NCI-H2081 treated with DMSO at 0.1 percent for 48 hours (cell line): ENCODE measurements at places on chromosomes 6 and 20.

DNA sequence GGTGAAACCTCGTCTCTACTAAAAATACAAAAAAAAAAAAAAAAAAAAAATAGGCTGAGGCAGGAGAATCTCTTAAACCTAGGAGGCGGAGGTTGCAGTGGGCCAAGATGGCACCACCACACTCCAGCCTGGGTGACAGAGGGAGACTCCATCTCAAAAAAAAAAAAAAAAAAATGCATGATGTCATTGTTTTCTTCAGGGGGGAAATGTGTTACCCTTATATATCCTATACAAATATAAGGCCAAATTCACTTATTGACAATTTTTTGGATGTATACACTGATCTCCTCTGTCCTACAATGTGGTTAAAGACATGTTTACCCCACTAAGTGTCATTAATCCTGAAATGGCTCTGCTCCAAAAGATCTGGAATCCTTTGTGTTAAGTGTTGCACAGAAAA is 73.1 kb downstream of the TPBG start:
- DNase-seq, result no peak

DNA sequence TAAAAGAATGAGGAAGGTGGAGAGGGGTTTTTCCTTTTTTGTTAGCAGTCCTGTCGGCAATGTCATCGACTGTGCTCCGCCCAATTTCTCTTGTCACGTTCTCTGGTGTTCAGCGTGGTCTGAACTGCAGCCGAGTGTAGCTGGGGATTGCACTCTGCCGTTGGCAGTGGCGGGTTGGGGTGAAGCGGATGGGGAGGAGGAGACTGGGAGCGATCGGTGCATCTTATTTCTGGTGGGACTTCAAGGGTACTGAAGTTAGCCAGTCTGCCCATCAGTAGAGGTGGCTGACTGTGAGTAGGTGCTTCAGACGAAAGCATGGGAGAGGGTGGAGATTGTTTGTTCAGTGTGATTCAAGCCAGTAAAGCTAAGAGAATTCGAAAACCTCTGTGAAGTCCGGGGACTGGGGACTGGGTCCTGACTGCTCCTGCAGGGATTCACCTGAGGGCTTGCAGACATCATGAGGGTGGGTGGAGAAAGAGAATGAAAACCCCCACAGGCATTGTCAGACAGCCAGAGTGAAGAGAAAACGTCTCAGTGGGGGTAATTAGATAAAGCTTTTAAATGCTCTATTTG is 5.1 kb downstream of the RREB1 start:
- no peak for DNase-seq

DNA sequence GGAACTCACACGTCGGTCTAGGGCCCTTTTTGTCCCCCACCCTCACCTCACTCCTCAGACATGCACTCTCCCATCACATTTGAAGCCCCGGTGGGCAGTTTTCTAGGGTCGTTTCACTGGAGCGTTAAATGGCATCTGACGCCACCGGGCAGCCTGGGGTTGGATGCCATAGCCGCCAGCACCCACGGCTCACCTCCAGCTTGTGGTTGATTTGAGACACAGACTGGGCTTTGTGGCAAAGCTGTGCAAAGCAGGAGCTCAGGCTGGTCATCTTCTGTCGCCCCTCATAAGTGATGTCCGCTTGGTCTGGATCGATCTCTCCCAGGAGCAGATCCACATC is 530 bp downstream of the GOPC start:
- DNase-seq, result no peak

DNA sequence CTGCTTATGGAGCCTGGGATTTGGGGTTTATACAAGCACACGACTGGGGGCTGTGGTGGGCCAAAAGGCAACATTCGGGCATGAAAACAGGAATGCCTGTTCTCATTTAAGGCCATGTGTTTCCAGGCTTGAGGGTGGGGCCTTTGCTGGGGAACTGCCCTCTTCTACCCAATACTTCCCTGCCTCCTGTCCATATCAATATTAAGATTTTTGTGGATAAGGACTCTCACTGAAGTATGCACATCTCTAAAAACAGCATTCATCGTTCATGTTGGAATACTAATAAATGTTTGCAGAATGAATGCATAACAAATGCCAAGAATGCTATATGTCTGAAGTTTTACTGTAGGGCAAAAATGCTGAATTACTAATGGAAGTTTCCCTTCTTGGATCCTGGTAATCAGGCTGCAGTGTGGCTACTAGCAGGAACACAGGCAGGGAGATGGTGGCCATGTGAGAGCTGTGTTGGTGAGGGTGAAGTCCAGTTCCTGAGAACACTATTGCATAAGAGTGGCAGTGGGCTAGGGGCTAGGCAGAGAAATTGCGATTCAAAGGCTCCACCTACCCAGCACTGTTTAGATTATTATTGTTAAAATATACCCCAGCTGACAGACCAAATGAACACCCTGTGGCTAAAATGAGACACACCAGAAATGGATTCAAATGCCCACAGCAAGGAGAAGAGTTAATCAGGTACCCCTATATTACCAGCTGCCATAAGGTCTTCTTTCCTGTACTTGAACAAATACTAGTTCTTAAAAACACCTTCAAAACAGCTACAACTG is 644.3 kb downstream of the EPM2A start:
- DNase-seq, result no peak

DNA sequence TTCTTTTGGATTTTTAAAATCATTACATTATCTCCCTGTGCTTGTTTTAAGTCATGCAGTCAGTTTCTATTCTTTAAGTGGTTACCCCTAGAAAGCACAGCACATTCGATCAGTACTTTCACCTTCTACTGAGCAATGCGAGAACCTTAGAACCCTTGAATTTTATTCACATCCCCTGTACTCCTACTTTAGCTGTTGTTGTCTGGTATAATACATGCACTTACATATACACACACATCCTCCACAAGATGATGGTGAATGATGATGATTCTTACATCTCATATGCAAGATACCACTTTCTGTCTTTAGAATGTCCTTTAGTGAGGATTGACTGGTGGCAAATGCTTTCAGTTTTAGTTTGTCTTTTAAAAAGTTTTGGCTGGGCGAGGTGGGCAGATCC is 5.7 kb downstream of the CDC40 start:
- DNase-seq, result no peak

DNA sequence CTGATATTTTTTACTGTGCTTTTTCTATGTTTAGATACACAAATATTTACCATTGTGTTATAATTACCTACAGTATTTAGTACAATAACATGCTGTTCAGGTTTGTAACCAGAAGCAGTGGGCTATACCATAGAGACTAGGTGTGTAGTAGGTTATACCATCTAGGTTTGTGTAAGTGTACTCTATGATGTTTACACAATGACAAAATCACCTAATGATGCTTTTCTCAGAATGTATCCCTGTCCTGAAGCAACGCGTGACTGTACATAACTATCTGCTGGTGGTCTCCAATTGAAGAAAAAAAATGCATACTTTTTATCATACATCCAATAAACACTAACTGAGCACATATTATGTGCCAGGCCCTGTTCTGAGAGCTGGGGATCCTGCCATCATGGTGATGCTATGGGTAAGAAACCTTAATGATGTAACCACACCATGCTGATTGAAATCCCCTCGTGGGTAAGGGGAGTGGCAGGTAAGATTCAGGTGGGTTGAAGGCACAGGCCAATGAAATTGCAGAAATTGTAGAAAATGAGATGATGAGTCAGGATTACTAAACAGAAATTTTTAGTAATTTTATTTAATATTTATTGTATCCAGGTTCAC is 76.8 kb downstream of the FYN start:
- DNase-seq, result no peak

DNA sequence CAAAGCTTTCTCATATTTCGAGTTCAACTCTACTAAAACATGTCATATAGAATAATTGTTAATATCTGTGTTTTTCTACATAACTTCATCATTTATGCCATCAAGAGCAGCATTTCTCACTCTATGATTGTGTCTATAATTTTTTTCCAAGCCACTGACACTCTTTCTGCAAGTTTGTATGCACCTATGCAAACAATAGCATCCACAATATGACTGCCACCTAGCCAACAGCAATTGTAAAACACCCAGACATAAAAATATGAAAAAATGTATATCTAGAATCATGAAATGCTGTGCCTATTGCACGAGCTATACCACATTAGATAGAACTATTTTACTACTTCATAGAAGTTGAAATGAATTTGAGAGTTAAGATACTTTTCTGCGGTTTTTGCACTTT is 286.5 kb upstream of the MARCKS start:
- no peak for DNase-seq

DNA sequence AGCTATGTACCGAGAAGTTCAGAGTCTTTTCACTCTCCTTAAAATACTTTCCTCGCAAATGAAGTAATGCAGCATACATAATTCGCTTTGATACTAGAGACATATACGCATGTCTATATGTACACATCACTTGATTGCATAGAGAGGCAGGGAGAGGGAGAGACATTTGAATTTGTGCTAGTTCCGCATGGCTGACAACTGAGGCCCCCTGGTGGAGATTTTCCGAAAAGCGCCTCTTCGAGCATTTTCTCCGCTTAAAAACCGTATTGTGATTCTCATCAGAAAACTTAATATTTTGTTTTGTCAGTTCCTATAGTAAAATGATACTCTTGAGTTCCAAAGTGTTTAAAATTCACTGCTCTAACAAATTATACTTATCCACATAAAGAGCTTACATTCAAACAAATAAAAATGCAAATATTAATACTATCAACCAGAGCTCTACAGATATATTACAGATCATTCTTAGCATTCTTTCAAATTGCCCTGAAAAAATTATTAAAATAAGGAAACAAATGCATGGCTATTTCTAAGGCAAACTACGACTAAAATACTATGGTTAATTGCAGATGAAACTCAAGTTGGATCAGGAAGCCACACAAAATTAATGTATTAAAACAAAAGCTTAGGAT is 637 bp downstream of the MYLK4 start:
- DNase-seq, result no peak

GRCh38 chr20:6703656-6704055 is 63.8 kb upstream of the BMP2 start:
- DNase-seq, result no peak

DNA sequence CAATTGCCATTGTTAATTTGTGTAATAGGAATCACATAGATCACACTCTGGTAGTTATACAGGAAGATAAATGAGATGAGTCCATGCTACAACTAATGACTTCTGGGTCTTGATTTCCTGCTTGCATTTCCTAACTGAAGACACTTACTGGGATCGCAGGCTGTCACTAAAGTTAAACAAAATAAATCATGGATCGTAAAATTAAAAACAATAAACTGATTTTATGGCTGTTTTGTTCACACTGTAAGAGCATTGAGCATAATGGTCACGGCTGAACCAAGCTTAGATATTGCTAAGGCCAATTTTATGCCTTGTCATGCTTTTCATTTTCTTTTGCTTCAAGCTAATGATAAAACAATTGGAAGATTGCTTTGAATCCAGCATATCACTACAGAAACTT is 332.5 kb upstream of the CITED2 start:
- no peak for DNase-seq

DNA sequence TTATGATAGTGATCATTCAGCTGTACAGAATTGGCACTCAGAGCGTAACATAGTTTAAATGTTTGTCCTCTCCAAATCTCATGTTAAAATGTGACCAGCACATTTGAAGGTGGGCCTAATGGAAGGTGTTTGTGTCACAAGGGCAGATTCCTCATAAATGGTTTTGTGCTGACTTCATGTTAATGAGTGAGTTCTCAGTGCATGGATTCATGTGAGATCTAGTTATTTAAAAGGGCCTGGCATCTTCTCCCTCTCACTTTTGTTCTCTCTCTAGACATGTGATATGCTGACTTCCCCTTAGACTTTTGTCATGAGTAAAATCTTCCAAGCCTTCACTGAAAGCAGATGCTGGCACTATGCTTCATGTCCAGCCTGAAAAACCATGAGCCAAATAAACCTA is 452.4 kb upstream of the PTCHD4 start:
- no peak for DNase-seq

GRCh38 chr6:144519426-144519825 is 234.3 kb downstream of the UTRN start:
- DNase-seq, result no peak

GRCh38 chr20:50670126-50670862 is 21.0 kb downstream of the RIPOR3 start:
- DNase-seq, result peak; percentile 19

- no peak for DNase-seq
Observed at GRCh38 chr20:49323622-49324238, 45.9 kb upstream of the ZNFX1 start.

- DNase-seq, result no peak
Observed at GRCh38 chr6:37882724-37883413, 63.3 kb downstream of the ZFAND3 start.
